Effector memory CD8-positive, alpha-beta T cell (primary cell): ENCODE measurements at places on chromosomes 11 and 22.

- DNase-seq, result no peak
Observed at GRCh38 chr11:14875163-14875562, 16.9 kb downstream of the CYP2R1 start.

GRCh38 chr11:116221351-116221750 is 551.4 kb downstream of the BUD13 start:
- DNase-seq, result no peak

- no peak for DNase-seq
Observed at GRCh38 chr22:30382340-30382739, 4.9 kb downstream of the RNF215 start.

- no peak for DNase-seq
Observed at GRCh38 chr11:105911454-105911853, 110.6 kb downstream of the MSANTD4 start.

- no peak for DNase-seq
Observed at GRCh38 chr11:27649800-27650199, 50.5 kb downstream of the BDNF start.

- DNase-seq, result peak; percentile 49
Observed at GRCh38 chr11:118046051-118046963, 30.6 kb upstream of the TMPRSS4 start.

GRCh38 chr22:25566186-25566897 is 1.9 kb downstream of the GRK3 start:
- no peak for DNase-seq

DNA sequence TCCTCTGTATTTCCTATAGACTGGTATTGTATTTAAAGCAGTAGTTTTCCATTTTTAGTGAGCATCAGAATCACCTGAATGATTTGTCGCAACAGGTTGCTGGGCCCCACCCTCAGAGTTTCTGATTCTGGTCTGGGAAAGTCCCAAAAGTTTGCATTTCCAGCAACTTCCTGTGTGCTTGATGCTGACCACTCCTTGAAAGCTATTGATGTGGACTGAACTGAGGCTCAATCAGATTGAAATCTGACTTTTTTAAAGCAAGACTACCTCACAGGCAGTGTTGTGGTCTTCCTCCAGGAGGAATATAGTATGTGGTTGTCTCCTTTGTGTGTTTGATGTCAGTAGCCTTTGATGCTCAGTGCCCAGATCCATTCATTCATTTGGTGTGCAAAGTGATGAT is 17.2 kb upstream of the MPZL2 start:
- DNase-seq, result no peak

DNA sequence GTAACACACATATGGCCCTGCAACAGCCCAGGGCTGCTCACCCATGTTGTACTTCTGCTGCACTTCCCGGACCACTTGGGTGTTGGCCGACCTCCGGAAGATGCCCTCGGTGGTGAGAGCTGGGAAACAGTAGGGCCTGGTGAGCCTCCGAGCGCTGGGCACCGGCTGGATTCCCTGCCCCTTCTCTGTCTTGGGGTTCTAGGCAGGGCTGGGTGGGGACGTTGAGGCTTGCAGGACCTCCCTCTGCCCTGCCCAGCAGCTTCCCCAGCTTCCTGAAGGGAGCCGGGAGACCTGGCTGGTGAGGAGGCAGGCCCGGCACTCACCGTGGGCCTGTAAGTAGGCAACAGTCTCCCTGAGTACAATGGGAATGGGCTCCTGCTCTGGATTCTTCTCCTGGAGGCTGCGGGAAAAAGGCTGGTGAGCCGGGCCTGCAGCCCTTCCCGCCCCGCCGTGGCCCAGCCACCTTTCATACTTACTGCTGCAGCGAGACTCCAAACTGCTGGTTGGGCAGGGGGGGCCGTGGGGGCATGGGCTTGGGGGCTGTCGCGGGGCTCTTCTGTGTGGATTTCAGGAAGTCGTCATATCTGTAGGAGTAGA is 20.2 kb downstream of the ARHGAP1 start:
- no peak for DNase-seq

DNA sequence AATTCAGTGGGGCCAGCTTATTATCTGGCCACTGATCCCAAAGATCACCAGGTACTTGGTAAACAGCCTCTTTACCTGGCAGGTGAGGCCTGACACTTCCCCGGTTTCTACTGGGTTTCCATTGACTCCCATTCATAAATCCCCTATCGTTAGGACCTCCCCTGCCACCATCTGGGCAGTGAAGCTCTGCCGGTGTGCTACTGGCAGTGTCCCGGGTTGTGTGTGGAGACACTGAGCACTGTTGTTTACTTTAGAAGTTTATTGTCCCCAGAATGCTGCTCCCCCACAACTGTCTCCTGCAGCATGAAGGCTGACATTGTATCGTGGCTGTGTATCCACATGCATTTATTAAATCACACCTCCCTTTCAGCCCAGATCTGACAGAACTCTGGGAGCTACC is 142.7 kb downstream of the WNT7B start:
- no peak for DNase-seq

DNA sequence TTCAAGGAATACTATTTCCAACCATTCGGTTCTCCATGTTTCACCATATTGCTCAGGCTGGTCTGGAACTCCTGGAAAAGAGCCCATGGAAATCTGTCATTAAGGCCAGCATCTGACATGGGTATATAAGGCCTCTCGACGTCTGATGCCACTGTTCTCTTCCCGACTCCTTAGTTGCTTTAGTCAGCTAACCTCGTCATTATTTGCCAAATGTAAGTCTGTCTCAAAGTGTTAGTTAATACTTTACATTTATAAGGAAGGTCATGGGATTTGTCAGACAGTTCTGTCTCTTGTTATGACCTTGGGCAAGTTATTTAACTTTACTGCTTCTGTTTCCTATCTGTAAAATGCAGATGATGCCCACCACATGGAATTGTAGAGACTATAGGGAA is 1.6 kb downstream of the MRPL48 start:
- no peak for DNase-seq

DNA sequence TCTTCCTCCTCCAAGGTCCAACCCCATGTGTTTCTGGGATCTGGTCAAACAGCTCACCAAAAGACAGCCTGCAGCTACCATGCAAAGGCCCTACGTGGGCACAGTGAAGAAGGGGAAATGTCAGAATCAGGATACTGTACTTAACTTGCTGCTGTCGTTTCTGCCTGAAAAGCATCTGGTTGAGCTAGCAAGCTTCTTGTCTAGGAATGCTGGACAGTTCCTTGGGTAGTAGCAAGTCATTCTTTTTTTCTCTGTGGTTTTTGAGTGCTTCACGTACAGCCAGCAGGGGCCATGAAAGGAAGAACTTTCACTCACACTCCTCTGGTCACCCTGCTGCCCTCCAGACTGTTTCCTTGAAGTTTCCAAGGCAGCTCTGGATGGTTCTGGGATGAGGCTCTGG is 24.7 kb downstream of the RCOR2 start:
- DNase-seq, result no peak

- DNase-seq, result no peak
Observed at GRCh38 chr11:114209904-114210303, 86.3 kb upstream of the NNMT start.

DNA sequence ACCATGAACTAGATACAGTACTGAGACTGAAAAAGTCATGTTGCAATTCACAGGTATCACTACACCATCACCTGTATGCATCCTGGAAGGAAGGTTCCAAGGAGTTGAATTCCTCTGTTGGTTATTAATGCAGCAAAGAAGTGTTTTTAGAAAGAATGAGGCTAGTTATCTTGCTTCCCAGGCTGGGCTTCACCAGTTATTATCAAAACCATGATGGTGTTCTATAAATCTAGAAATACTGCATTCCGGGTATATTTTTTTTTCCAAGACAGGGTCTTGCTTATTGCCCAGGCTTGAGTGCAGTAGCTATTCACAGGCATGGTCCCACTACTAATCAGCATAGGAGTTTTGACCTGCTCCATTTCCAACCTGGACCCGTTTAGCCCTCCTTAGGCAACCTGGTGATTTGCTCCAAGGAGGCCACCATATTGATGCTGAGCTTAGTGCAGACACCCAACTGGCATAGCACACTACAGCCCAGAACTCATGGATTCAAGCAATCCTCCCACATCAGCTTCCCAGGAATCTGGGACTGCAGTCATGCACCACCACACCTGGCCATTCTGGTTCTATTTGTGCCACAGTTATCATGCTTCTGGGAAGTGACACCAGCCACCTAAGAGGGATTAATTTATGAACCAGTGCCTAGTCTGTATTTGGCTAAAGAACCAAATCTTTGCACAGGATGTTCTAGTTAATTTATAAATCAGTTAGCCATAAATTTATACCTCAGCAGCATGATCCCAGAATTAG is 1.6 kb upstream of the MPEG1 start:
- DNase-seq, result no peak

DNA sequence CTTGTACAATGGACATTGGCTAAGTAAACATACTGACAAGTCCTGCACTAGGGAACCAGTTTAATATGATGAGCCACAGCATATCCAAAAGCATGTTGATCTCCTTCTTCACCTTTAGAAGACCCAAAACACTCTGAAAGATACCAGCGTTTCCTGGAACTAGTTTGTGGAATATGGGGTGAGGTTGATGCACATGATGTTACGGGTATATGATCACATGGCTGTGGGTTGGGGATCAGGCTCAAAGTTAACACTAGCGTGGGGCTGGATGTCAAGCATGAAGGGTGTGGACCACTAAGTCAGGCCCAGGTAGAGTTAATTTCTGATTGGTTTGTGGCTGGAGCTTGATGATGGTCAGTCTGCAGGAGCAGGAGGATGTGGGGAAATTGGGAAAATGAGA is 9.0 kb downstream of the IGLL5 start:
- no peak for DNase-seq

DNA sequence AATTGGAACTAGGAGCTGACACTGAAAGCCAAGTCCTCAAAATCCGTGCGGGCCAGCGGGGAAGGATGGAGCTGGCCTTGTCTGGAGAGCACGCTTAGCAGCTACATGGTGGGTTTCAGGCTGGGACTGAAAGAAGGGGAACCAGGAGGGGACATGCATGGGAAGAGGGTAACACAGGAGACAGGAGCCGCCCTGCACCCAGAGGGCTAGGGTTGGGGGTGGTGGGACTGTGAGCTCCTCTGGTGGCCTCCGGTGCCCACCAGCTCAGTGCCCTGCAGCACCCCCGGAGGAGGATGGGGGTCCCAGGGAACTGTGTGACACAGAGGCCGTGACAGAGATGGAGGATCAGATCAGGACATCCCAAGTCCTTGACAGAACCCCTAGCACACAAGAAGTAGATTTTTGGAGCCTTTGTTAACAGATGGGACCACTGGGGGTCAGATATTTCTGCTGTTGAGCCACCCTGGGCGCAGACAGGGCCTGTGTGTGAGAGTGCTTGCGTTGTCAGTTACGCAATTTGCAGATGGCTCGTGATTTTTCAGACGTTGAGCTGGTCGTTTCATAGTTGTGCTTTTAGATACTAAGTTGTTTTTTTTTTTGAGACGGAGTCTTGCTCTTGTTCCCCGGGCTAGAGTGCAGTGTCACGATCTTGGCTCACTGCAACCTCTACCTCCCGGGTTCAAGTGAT is 21.3 kb upstream of the GRAMD4 start:
- no peak for DNase-seq

DNA sequence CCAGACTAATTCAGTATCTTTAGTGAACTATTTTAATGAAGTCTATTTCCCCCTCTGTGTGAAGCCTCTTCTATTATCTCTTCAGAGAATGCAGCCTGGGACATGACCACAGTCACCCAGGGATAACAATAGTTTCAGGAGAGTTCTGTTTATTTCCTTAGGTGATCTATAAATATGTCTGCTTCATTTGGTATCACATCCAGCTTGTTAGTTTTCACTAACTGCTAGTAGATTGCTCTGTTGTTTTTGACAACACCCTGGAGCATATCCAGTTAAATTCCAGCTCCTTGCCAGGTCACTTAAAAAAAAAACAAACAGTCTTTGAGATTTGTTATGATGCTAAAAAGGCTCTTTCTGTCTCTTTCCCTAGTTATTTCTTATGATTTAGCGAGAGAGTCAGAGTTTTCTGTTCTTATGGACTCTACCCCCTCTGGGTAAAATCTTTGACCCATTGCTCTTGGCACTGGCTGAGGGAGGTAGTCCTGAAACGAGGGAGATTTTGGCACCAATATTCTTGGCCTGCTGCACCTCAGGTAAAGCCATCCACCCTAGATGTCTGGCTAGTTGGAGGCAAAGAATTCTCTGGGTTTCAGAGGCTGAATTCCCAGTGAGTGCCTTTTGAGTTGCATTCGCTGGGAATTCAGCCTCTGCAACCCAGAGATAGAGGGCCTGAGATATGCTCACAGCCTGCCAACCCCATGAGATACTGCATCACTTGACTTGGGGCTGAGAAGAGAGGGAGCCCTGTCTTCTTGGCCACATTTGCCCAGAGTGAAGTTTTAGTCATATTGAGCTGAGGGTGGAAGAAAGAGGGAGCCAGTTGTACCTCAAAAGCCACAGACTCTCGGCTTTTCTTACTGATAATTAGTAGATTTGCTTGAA is 159.1 kb downstream of the PGR start:
- DNase-seq, result no peak

DNA sequence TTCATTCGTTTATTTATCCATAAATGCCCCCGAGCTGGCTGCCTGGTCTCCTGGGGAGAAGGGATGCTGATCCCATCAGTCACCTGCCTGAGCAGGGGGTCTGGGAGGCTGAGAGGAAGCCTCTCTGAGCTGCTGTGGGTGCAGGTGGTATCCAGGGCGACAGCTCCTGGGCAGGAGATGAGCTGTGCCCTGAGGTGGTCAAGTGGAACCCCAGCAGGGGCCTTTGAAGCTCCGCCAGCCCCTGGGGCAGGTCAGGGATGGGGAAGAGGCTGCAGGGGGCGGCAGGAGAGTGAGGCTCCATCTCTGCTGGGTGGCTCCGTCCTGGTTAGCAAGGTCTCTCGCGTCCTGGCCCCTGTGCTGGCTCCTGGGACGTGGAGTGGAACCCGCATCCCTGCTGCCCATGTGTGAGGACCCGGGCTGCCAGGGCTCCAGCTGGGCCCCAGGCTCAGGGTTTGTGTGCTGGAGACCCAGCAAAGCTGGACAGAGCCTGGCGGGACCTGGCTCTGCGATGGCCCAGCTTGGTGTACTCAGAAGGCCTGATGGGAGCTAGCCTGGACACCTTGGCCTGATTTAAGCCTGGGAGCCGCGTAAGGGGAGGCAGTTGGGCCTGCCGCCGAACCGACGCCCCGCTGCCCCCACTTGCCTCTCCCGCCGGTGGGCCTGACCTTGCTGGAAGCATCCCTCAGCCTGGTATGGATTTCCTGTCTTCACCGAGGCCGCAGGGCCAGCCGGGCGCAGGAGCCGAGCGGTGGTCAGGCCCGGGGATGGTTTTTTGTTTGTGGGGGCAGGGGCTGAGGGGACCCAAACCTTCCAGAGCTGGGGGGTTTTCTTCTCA is 44.5 kb downstream of the RTN4R start:
- DNase-seq, result no peak

- DNase-seq, result no peak
Observed at GRCh38 chr11:33802194-33802950, 28.1 kb upstream of the FBXO3 start.
